Activated T-cell treated with anti-CD3 and anti-CD28 coated beads for 1 hour (primary cell): ENCODE measurements at places on chromosomes 12 and 14.

- no peak for DNase-seq
Measured at GRCh38 chr14:93369713-93370266, 22.8 kb downstream of the COX8C start.

GRCh38 chr12:54431911-54432814 lies 13.1 kb upstream of the ITGA5 start:
- DNase-seq, result no peak

DNA sequence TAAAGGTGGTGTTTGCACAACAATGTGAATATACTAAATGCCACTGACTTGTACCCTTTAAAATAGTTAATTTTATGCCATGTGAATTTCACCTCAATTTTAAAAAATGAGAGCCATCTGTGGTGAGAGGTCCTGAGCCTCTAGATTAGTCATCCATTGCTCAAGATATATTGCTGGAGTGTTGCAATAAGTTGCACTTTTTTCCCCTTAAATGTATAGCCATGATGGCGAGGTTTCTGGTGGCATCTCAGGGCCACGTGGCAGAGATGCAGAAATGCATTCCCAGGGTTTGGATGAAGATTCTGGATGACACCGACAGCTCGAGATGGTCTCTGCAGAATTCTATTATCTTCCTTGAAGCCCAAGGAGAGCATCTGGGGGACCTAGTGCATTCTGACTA lies 153.7 kb downstream of the AACS start:
- DNase-seq, result no peak

- DNase-seq, result no peak
Measured at GRCh38 chr12:13812168-13812567, 169.2 kb downstream of the GRIN2B start.

- DNase-seq, result no peak
Measured at GRCh38 chr12:116959845-116960514, 49.2 kb downstream of the FBXW8 start.

DNA sequence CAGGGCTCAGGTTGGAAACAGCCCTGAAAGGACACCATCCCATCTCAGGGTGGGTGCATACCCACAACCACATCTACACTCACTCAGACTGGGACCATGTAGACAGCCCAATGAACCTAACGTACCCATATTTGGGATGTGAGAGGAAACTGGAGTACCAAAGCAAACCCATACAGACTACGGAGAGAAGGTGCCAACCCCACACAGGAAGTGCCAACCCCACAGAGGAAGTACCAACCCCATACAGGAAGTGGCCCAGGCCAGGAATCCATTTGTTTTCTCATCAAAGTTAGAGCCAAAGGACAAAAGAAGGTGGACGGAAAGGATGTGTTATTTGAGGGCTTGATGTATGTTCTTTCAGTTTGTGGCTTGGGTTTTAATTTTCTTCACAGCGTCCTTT lies 19.5 kb upstream of the SPIC start:
- DNase-seq, result no peak

DNA sequence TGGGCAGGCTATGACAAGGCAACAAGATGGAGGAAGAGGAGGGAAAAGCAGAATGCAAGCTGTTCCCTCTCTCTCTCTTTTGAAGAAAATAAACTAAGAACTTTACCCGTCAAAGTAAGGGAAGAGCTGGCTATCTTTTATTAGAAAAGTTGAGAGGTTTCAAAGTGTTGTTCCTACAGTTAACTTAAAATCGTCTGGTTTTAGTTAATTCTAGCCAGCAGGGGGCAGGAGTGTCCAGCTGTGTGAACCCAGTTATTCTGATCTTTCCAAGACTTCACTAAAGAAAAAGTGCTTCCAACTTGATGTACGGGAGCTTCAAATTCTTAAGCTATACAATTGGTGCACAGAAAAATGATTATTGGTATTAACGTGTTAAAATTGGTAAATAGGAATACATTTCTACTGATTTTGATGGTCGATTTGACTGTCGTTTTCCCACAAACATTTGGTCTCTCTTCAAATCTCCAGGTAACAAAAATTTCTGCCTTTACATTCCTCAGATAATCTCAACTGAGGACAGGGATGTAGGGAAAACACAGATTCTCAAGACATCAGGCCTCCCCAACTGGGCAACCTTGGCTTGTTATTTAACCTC lies 28.4 kb upstream of the MON2 start:
- DNase-seq, result peak; percentile 32

- no peak for DNase-seq
Measured at GRCh38 chr12:132139912-132140311, 4.2 kb downstream of the DDX51 start.

- no peak for DNase-seq
Measured at GRCh38 chr14:54048736-54049135, 92.1 kb upstream of the BMP4 start.
